Progenitor cell of endocrine pancreas (in vitro differentiated cells): ENCODE measurements at places on chromosomes 5 and 9.

DNA sequence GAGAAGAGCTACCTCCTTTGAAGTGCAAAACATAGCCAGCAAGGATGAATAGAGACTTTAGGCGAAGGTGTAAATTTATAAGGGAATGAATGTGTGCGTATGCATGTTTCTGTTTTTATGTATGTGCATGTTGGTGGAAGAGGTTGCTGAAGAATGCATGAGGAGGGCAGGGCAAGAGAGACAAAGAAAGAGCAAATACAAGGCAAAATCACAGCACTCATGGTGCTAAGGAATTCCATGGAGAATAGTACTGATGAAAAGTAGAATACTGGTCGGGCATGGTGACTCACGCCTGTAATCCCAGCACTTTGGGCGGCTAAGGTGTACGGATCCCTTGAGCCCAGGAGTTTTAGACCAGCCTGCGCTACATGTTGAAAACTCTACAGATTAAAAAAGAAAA lies 762.1 kb upstream of the PTPRD start:
- DNase-seq, result no peak

DNA sequence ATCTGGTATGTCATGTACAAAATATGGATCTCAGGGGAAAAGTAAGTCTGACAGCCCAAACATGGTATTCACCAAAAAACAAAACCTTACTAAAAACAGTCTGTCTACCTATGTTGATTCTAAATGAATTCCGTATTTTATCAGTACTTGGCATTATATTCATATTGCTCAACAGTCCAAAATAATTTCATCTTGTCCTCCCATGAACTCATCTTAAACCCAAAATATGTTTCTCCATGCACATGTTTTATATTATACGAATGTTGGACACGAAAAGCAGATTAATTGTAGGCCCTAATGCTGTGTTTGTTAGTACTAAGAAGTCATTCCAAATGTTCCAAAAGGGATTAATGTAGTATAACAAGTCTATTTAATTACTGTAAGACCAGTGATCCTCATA lies 20.1 kb downstream of the NFIB start:
- no peak for DNase-seq

- DNase-seq, result no peak
These were observed 4.2 kb upstream of the PFN3 start for GRCh38 chr5:177404641-177405179.

DNA sequence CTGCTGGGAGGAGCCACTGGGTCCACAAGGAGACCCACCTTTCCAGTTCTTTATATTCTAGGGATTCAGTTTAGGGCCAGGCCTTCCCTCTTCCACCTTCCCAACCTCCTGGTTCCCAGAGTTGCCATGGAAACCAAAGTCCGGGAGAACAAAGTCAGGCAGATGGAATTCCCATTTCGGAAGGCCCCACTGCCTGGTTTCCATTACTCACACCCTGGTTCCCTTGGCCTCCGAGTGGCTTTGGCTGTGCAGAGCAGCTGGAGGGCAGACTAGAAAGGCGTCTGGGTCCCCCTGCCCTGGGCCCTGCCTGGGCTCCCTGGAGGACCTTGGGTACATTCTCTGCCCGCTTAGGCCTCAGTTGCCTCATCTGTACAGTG lies 136.1 kb downstream of the RGS3 start:
- DNase-seq, result no peak

GRCh38 chr9:134432471-134432870 lies 106.2 kb downstream of the RXRA start:
- DNase-seq, result no peak

DNA sequence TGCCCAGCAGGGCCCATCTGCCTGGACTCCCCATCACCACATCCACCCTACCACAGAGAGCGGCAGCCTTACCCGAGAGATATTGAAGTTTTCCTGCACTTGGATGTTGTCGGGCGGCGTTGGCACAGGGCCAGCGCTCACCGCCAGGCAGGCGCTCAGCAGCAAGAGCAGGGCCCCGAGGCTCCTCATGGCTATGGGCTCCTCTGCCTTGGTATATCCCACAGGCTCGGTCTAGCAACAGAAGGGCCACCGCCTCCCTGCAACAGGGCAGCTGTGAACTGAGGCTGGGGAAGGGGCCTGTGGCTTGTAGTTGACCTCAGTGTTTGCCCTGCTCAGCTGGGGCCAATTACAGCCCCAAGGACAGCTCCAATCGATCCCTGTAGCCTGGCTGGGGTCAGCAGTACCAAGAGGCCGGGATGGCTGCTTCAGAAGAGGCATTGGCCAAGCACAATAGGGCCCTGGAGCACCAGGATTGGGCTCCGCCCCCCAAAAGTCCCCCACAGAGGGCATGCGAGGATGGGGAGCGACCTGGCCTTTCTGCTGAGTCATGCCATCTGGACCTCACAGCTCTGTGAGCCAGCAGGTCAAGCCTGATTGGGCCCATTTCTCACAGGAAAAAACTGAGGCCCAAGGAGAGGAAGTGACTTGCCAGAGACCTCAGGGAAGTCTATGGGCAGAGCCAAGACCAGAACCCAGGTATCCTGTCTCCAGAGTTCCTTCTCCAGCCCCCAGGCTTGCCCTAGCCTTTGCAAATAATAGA lies at the start of gene AMBP:
Gene AMBP (minus strand): TSS at position 280 of the 760 bp plus-strand sequence. CDS start 91 bp downstream, at position 189.
- DNase-seq, result peak; percentile 31

- DNase-seq, result no peak
These were observed 113.3 kb upstream of the SHB start for GRCh38 chr9:38182321-38182720.
